ENCODE measurements at places on chromosomes 16 and 17.

DNA sequence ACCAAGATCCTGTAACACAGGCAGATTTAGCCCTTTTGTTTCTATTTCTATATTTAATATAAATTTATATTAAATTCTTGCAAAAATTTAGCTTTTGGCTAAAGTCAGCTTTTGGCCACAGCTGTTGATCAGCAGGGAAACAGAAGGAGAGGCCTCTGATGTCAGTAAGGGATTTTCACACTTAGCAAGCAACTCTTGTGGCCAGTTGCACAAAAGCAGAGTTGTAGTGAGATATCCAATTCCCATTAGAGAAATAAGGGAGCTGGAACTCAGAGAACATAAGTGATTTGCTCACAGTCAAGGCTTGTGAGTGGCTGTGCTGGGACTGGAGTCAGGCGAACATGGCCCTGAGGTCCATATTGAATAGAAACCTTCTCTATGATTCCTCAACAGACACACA is 16.7 kb upstream of the HEATR6 start:
- no peak for DNase-seq

GRCh38 chr17:2125013-2125535 is 70.2 kb downstream of the HIC1 start:
- no peak for DNase-seq

DNA sequence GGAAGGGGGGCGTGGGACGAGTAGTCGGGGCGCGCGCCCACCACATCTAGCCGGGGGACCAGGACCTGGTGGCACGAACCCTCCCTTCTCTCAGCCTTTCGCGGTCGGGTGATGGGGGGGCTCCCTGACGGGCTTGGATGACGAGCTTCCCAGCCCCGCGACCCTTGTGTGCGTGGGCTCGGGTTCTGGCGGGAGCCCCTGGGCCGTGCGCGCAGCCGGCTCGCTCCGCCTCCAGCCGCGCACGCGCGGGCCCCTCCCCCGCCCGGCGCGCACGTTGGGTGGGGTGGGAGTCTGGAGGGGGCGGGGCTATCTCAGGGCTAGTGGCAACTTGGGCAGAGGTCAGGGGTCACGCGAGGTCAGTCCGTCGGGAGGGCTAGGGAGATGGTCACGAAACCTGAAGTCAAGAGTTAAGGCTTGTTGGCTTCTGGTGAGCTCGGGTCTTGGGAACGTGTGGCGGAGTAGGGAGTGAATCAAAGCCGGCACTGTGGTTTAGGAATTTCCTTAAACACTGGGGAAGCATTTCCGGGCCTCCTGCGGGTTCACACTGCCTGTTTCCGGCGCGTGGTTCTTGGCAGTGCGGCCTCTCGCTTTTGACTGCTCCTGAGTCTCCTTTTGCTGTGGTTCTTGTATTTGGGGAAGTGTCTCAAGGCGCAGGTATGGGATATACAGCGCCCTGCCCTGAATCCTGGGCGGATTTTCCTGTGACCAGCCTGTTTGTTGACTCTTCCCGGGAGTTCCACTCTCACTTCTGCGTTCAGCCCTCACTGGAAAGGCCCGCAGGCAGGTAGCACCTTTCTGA is at the start of gene SRCAP:
SRCAP (plus strand) TSS at position 356 of the 799 bp plus-strand sequence. CDS start 1,654 bp downstream, outside the sequence.
- DNase-seq: no peak

- no peak for DNase-seq
Measured at GRCh38 chr17:43841282-43841681, 5.7 kb upstream of the CD300LG start.

DNA sequence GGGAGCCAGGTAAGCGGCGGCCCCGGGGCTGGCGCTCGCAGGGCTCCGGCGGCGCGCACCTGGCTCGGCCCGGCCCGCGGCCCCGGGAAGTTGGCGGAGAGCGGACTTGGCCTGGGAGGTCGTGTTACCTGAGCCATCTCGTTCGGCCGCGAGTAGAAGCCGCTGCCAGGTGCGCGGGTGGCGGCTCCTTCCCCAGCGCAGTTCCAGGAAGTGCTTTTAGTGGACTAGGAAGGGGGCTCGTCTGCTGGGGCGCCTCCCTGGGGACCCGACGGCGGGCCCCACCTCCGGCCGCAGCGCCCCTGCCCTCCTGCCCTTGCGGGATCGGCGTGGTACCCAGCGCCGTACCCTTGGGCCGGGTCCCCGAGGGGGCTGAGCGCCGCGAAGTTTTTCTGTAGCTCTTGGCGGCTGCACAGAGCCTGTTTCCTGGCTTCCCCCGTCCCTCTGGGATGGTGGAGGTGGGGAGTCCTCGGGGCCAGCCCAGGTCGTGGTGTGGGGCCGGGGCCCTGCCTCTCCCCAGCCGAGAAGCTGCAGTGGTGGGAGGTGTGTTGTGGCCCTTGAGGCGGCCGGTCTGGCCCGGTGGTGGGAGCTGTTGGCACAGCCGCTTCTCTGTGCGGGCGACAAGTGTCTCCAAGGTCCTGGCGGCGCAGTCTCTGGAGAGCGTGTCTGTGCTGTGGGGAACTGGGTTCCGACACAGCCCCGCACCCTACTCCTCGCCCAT is 96.9 kb downstream of the RAB11FIP4 start:
- DNase-seq: peak; percentile 41

DNA sequence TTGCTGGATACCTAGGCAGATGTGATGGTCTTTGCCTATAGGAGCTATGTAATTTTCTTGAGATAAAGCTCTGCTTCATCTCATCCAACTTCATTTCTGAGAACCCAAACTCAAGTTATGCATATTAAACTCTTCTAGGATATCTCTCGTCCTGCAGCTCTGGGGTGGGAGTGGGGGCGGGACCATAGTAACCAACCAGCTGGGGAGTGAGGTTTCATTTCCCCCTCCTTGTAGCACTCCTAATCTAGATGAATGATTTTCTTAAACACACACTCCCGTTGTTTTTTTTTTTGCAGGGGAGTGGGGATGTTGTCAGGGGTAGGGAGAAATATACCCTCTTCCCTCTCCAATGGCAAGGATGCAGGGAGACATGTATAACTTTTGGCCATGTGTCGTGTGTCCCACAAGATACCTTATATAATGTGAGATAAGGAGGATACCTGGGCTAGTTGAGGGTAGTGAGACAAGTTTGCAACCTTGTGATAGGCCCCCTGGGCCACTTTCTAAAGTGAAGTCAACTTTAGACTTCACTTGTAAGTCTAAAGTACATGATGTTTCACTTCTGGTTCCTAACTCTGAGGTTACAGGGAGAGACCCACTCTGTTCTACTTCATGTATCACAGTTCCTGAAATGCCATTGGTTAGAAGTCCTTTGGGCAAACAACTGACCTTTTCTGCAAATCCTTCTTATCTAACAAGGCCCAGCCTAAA is 10.5 kb upstream of the HEATR6 start:
- DNase-seq: no peak

GRCh38 chr17:55783684-55784245 is 32.9 kb downstream of the PCTP start:
- no peak for DNase-seq

- DNase-seq: no peak
Measured at GRCh38 chr17:27259356-27259755, 34.6 kb upstream of the WSB1 start.

DNA sequence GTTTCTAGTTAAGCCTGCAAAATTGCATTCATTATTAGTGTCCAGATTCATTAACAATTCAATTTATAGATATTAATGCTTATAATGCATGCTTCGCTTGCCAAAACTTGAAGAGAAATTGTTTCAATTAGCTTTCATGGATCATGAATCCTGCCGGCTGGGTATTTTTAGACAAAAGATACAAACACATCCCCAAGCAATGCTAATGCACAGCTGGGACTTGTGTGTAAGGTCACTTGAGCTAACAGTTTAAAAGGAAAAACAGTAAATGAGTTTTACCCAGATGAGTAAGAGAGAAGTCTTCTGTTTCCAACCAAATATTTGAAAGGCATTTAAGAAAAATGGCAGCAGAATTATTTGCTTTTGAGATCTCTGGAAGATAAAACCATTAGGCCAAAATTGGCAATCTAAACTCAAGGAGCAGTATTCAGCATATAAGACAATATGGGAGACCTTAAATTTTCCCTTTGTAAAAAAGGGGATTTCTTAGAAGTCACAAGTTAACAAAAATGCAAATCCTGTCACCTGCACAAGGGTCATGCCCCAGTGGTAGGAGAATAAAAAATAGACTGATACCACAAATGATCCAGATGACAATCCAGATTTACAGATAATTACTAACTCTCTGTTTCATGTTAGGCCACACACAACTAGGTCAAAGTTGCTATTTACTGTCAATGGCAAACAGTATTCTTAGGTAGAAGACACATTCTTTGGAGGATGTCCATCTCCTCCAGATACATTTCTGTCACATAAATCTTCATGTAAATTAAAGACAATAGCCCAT is 418.4 kb upstream of the PMFBP1 start:
- no peak for DNase-seq

- no peak for DNase-seq
Measured at GRCh38 chr17:12620200-12620720, 45.4 kb upstream of the MYOCD start.

DNA sequence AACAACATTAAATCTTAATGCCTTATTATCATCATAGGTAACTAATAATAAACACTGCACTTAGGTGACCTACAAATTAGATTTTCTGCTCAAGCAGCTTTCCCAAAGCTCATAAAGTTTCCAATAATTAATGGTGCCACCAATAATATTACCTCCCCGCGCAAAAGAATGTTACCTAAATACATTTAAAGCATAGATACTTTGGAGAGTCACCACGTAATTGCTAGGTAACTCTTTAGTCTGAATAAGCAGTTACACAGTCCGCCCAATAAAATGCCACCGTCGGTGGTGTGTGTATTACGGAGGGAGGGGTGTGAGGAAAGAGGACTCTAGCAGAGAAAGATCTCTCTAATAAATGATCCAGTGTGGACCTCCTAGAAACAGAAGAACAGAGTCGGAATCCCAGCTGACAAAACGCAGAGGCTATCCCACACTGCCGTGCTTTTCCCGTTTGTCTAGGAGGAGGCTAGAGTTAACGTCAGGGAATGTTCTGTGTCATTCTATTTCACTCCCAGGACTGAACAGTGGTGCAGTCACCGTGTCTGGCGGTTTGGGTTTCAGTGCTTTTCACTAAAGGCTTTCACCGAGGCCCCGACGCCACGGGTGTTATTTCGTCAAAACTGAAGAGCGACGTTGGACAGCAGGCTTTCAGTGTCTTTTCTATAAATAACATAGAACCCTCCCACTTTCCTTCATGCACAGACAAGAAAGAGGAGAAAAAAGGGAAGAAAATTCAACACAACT is 630 bp downstream of the RNFT1 start:
- DNase-seq: peak; percentile 17

DNA sequence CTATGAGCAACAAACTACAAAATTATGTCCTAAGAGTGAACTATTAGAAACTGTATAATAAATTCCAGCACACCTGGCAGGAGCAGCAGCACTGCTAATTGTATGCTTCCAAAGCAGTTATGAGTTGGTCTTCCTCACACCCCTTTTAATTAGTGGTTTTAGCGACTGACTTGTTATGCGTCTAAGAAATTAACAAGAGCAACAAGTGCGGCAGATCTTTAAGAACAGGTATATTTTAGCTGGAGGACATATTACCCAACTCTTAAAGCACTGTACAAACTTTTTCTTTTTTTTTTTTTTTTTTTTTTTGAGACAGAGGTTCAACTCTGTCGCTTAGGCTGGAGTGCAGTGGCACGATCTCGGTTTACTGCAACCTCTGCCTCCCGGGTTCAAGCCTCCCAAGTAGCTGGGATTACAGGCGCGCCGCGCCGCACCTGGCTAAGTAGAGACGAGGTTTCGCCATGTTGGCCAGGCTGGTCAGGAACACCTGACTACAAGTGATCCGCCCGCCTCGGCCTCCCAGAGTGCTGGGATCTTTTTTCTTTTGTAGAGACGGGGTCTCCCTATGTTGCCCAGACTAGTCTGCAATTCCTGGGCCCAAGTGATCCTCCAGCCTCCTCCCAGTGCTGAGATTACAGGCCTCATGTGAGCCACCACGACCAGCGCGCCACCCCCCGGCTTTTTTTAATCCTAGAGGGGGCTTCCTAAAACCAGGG is 1.6 kb upstream of the FBXL20 start:
- no peak for DNase-seq

DNA sequence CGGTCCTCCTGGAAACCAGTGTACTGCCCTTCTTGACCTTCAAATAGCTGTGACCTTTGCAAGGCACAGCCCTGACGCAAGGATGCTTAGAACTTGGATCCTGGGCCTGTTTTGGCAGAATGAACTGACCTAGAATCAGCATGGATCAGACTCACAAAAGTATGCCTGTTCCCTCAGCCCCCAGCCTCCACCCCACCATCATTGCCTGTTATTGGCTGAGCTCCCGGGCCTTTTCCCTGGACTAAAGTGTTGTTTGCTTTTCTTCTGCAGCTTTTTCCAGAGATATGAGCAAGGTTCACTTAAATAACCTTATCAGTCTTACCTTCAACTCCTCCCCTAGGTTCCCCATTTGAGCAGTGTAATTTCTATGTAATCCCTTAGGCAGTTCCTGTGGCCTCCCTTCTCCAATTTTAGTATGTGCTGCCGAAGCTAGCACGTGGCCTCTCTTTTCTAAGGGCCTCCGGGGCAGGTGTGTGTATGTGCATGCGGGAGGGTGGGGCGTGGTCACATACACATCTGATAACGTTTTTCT is 347.4 kb downstream of the MAF start:
- DNase-seq: no peak

- no peak for DNase-seq
Measured at GRCh38 chr16:68406458-68407152, 41.7 kb downstream of the SMPD3 start.

GRCh38 chr16:76932541-76933211 is 258.3 kb upstream of the MON1B start:
- DNase-seq: no peak

GRCh38 chr16:2791174-2791573 is 3.8 kb upstream of the PRSS33 start:
- no peak for DNase-seq

DNA sequence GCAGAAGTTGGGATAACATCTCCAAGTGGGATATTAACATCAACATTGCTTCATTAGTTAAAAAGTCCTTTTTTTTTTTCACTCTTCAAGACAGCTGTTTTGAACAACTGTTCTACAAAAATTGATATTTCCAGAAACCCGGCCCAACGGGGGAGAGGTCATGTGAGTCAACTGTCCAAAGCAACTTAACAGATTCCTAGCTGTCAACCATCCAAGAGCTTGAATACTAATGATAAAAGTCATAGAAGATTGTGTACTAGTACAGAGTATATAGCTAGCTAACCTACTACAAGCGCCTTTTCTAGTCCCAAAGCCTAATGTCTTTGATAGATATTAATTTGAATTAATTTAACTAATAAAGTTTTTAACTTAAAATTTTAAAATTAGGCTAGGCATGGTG is 172.0 kb downstream of the CYB561 start:
- no peak for DNase-seq

GRCh38 chr16:1014221-1014620 is 32.7 kb downstream of the SOX8 start:
- no peak for DNase-seq

DNA sequence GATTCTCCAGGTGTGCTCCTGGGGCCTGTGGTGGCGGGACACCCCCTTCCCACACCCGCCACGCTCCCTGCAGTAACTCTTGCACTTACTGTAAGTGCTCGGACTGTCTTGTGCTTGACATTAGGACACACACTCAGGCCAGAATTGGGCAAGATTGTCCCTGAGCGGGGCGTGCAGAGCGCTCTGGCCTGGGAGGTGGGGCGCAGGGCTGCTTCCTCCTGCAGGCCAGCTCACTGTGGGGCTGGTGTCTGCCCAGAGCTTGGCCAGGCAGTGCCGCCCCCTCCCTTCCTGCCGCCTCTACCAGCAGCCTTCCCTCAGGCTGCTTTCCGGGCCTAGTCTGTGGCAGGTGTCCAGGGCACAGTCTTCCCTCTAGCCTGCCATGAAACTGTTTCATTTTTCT is 6.1 kb upstream of the ATP6V0C start:
- DNase-seq: no peak

GRCh38 chr16:67445441-67445912 is 14.6 kb downstream of the HSD11B2 start:
- no peak for DNase-seq
